Stimulated activated naive CD8-positive, alpha-beta T cell treated with anti-CD3 and anti-CD28 coated beads, Interleukin-15, amount 100 ng/mL, for 72 hours (primary cell): ENCODE measurements at places on chromosomes 11 and 22.

DNA sequence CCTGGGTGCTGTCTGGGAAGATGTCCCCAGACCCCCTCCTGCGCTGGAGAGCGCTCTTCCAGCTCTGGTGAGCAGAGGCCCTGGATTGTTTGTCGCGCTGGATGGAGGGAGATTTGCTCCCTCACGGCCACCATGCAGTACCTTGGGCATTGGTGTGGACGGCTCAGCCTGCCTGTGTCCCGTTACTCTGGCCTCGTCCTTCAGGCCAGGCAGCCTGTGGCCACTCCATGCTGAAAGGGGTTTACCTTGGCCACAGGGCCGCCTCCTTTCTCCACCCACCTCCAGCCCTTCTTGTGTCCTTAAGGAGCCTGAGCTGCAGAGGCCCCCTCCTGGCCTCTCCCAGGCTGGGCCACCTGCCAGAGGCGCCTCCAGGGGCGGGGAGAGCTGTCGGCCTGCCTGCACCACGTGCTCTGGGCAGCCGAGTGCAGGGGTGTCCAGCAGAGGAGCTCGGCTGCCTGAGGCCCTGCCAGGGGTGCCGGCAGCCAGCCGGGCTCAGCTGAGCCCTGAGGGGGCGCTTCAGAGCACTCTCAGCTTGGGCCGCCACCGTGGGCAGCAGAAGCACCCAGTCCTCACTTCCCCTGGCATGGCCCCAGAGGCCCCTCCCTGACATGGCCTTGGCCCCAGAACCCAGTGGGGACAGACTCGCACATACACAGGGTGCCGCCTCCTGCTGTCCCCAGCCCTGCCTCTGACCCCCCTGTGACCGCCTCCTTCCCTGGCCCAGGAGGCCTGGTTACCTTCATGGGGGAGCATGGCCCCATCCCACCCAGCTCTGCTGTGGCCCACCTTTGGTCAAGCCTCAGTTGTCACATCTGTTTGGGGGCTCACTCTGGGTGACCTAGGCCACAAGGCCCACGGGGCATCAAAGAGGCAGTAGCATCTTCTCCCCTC, 3.4 kb downstream of the CCND1 start:
- no peak for DNase-seq

- DNase-seq: no peak
These were observed 11.6 kb downstream of the LIF start for GRCh38 chr22:30234786-30235470.

DNA sequence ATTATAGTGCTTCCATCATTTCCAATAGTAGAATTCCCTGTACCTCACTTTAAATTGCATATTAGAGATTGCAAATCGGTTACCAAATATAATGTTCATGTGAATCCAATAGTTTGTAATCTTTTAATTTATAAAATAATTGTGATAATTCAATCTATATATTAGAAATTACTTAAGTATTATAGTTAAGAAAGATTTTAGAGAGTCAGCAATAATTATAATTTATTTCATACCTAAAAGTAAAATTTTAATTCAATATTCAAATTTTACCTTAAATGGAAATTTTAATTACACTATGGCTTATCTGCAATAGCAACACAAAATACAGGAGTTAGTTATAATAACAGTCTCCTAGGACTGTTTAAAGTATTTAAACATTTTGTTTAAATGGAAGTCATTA, 13.5 kb downstream of the CCDC179 start:
- DNase-seq: no peak

GRCh38 chr22:27542602-27543001, 259.0 kb downstream of the MN1 start:
- no peak for DNase-seq
